CD4-positive, alpha-beta T cell treated with Interleukin-15 for 4 hours (primary cell): ENCODE measurements at places on chromosomes 16 and 17.

GRCh38 chr16:78177218-78177617, 77.8 kb downstream of the WWOX start:
- DNase-seq: no peak

DNA sequence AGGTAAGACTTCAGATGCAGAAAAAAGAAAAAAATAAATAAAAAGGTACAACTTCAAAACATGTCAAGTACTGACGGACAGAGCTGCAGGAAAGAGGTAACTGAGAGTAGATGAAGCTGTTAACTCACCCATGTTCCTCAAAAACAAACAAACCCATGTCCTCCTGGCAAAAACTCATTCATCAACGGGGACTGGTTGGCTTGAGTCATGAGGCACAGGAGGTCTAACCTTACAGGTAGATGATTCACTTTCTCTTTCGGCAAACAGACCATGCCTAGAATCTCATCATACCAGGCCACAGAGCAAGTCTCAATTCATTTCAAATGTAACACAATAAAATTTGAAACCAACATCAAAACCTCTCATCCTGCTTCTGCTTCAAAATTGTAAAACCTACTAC, 12.3 kb upstream of the FASN start:
- DNase-seq: no peak

- no peak for DNase-seq
Observed at GRCh38 chr17:44547625-44548267, 9.5 kb upstream of the FZD2 start.

- DNase-seq: no peak
Observed at GRCh38 chr16:25063865-25064264, 47.7 kb upstream of the LCMT1 start.

DNA sequence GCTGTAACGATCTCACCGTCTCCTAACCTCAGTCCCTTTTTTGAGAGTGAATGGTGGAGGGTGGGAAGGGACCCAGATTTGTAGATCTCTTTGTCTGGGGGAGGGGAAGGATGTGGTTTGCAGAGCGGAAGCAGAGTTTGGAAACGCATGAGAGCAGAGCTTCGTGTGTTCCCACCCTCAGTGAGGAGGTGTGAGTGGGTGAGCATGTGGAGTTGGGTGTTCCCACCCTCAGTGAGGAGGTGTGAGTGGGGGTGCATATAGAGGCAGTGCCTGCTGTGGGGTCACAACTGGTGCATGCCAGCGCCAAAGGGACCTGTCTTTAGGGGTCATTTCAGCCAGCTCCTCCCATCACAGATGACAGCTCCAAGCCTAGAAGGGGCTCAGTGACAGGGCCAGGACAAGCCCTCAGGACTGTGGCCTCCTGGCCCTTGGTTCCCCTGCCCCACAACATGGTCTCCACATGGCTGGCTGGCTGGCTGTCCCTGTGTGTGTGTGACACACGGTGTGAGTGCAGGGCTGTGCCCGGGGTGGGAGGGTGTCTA, 1.8 kb upstream of the CISD3 start:
- DNase-seq: peak; percentile 88

DNA sequence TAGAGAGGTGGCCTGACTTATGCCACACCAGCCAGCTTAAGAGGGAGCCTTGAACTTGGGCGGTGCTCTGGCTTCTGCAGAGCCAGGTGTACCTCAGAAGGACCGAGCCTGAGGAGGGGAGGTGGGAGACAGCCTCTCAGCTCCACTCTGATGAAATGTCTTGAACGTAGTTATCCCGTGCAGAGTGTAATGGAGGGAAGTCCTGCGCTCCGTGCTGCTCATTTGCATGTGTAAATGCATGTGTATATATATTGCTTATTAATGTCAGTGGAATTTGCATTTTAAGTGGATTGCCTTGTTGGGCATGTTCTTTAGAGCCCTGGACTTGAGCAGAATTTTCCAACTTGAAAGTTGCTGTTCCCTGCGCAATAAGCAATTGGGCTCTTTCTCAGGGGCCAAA, 264.9 kb upstream of the SDK2 start:
- DNase-seq: no peak
